ENCODE measurements at places on chromosomes 3 and 15. TPM values are rescaled to one million over a fixed set of nuclear protein-coding genes. Genes with fewer than 3 reads are reported as not detected.

The DNAH12 gene
- not detected for total RNA-seq

The EXOSC7 gene
- 98.0 TPM for total RNA-seq

The MITF gene
- not detected for total RNA-seq

The KLF15 gene
- total RNA-seq, result 0.34 TPM

The TRPM1 gene
- not detected for total RNA-seq

The PLCH1 gene
- 0.08 TPM for total RNA-seq

Data from activated CD8-positive, alpha-beta memory T cell treated with anti-CD3 and anti-CD28 coated beads for 36 hours (primary cell).